Stimulated activated CD8-positive, alpha-beta memory T cell treated with anti-CD3 and anti-CD28 coated beads, Interleukin-12 subunit alpha, Interleukin-12 subunit beta, amount 100 ng/mL, for 4 hours (primary cell): ENCODE measurements at places on chromosomes 3 and 15.

- DNase-seq = no peak
Observed at GRCh38 chr3:14520967-14521366, 19.2 kb downstream of the GRIP2 start.

GRCh38 chr3:184175506-184175905, 851 bp downstream of the AP2M1 start:
- DNase-seq = no peak

GRCh38 chr3:139772539-139773500, 95.0 kb upstream of the NMNAT3 start:
- DNase-seq = no peak

GRCh38 chr3:5011555-5012256, 32.5 kb downstream of the BHLHE40 start:
- DNase-seq = no peak

- no peak for DNase-seq
Observed at GRCh38 chr3:190435618-190436017, 14.1 kb downstream of the TMEM207 start.

DNA sequence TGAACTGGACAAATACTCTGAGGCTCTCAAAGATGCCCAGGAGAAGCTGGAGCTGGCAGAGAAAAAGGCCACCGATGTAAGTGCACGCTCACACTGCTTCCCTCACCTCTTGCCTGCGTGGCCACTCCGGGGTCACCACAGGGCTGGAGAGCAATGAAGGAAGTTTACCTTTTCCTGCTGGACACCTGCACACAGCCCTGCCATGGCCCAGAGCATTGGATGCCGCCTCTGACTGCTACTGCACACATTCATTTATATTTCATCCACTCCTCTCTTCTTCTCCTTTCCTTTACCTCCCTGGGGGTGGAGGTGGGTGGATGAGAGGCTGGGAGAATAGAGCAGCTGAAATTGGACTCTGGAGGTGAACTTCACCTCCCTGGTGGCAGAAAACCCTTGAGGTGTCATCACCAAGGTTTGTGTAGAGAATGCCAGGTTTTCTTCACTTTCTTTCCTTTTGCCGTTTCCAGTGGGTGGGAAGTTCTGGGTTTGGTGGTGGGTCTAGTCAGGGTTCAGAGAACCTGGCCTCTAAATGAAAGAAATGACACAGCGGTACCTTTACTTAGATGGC, 1.6 kb downstream of the TPM1 start:
- DNase-seq = no peak

- no peak for DNase-seq
Observed at GRCh38 chr3:140843656-140844055, 98.0 kb upstream of the SLC25A36 start.

GRCh38 chr15:63945838-63946298, 100.4 kb downstream of the DAPK2 start:
- DNase-seq = no peak

GRCh38 chr3:44892689-44893088, 18.3 kb downstream of the TGM4 start:
- DNase-seq = no peak

- no peak for DNase-seq
Observed at GRCh38 chr3:67463656-67464055, 190.8 kb downstream of the SUCLG2 start.

DNA sequence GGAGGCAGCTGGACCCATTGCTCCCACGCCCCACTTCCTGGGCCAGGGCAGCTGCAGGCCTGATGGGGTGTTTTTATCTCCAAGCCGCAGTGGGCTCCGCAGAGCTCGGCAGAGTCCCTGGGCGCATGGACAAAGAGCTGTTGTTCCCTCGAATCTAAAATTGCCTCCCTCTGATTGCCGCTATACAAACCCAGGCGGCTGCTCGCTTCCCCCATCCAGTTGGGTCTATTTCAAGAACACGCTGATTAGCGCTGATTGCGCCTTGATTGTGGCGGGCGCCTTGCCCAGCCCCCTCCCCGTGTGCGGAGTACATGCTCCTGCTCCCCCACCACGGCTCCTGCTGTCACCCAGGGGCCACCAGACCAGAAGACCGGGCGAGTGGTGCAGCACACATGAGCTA, 43.4 kb upstream of the SLC6A1 start:
- DNase-seq = no peak

DNA sequence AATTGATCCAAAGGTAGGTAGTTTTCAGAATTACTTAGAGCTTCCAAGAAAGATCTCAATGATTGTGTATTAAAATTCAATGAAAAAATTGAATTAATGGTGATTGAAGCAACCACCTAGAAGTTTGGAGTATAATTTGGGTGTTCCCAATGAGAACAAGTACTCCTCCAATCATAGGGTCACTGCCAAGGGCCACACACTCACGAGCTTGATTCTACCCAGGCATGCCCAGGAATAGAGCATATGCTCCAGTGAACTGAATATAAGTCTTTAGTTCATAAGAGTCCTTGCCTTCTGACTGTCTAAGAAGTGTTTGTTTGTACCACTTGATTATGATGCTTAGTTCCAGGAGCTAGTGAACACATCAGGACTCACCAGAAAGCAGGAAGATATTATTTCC, 133.9 kb downstream of the CPNE4 start:
- DNase-seq = no peak

GRCh38 chr3:153008226-153008625, 153.8 kb upstream of the RAP2B start:
- no peak for DNase-seq

GRCh38 chr3:167978071-167978470, 117.7 kb downstream of the GOLIM4 start:
- no peak for DNase-seq

GRCh38 chr15:48989170-48989569, 25.5 kb upstream of the SHC4 start:
- DNase-seq = no peak

DNA sequence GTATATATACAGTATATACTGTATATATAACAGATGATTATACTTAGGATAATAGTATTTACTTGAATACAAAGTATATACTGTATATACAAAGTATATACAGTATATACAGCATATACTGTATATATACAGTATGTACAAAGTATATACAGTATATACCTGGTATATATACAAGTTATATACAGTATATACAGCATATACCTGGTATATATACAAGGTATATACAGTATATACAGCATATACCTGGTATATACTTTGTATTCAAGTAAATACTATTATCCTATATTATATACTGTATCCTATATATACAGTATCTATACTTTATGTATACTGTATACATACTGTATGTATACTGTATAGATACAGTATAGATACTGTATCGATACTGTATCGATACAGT, 14.6 kb upstream of the CPOX start:
- DNase-seq = no peak

GRCh38 chr15:34679291-34679690, 75.5 kb downstream of the GJD2 start:
- no peak for DNase-seq

DNA sequence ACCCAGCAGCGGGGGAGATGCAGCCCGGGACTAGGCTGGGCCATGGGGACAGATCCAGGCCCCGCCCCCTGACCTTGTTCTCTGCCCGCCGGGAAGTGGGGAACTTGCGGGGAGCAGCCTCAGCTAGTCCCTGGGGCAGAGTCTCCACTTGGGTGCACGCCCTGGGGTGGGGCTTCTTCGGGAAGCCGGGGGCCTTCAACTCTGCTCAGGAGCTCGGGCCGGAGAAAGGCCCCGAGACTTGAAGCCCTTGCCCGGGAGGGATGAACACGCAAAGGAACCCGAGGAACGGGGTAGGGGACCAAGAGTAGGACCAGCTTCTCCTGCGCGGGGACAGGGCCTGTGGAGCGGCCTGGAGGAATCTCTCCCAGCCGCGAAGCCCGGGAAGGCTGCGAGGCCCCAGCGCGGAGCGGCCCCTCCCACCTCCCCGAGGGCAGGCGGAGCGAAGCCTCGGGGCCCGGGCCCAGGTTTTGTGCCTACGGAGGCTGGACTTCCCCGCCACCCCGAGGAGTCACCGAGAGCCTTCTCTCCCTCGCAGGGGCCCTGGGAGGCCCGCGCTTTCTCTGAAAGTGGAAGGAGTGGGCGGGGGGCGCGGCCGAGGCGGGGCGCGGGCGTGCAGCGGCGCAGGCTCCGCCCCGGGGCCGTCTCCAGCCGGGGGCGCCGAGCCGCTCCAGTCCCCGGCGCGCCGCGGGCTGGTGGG, at the start of gene ITPKA:
TSS of gene ITPKA (plus strand) at position 670 of the 697 bp plus-strand sequence. CDS start 54 bp downstream, outside the sequence.
- DNase-seq = peak; percentile 81

DNA sequence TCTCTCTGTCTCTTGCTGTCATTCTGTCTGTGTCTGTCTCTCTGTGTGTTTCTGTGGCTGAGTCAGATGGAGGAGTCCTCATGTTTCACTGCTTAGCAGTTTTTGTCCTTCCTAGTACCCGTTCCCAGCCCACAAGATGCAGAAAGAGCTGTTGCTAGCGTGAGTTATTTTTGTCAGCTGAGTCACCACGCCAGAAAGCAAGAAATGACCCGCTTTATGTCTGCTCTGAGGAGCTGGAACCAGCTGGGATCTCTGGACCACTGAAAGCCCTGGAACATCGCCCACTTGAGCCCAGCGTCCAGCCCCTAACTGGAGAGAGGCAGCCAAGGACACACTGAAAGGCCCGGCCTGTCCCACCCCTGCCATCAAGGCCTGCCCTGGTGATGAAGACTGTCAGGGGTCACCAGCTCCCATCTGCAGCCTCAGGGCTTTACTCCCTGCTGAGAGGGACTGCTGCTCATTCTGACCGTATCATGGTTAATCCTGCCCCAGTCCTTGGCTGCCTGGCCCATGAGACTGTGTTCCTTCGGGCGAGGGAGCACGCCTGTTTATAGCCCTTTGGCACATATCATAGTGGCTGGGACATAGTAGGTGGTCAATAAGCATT, 101.7 kb upstream of the TPM1 start:
- DNase-seq = no peak

GRCh38 chr3:58168498-58168897, 42.3 kb downstream of the DNASE1L3 start:
- no peak for DNase-seq

- DNase-seq = no peak
Observed at GRCh38 chr15:79932447-79932846, 35.6 kb upstream of the MTHFS start.

DNA sequence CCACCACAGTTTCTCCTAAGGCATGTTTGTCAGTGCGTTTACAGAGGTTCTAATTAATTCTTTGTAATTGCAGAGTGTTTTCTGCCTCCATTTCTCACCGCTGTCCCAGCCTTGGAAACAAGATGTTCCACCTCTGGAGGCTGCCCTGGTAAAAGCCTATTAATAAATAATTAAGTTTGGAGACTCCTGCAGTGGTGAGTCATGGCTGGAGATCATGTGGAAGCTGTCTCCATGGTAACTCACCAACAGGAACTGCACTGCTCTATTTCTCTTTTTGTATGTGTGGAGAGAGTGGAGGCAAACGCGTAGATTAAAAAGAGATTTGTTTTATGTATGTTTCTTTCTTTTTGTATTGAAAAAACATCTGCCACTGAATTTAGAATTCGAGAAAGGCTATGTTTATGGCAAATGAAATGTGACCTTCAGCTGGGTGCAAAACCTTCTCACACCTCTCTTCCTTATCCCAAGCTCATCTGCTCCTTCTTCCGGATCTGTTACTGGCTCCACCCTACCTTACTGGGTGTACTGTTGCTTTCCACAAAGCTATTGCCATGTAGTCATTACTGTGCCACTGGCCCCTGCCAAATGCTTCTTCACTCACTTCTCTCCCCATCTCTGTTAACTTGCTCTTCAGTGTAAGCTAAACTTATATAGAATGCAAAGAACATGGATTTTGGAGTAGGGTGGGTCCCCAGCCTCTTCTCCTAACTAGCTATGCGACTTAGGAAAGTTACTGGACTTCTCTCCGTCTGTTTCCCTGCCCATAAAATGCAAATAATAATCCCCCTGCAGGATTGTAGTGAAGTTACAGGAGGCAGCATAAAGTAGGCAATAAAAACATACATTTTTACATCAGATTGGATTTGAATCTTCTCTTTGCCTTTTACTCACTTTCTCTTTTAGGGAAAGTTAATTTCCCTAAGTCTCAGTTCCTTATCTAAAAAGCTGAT, 778.5 kb downstream of the NTRK3 start:
- DNase-seq = no peak

GRCh38 chr3:99503350-99503749, 135.0 kb upstream of the COL8A1 start:
- DNase-seq = no peak

GRCh38 chr3:110296885-110297284, 774.7 kb upstream of the NECTIN3 start:
- DNase-seq = no peak

DNA sequence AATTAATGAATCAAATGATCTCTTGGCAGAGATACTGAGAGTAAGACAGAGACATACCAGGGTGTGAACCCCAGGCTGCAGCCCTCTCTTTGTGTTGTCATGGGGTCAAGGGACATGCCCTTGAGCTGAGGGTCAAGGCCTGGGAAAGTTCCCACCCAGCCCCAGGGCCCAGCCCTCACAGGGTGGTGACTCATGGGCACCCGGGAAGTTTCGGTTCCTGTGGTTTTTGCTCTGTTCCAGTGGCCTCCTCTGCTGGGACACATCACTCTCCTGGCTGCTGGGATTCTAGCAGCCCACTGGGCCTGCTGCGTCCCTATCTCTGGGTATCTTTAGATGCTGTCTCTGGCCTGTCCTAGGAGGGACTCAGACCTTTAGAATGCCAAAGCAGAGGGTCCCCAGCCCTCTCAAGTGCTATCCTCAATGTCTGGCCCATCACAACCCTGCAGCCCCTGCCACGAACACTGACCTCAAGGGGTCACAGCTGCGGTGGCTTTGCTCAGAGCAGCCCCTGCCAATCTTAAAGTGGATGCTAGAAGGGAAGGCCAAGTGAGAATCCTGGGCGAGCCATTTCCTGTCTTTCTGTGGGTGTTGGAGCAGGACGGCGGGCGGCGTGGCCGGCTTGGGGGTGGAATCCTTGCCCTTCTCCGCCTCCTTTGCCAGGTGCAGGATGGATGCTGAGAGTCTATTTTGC, 148.4 kb upstream of the TLE3 start:
- no peak for DNase-seq

DNA sequence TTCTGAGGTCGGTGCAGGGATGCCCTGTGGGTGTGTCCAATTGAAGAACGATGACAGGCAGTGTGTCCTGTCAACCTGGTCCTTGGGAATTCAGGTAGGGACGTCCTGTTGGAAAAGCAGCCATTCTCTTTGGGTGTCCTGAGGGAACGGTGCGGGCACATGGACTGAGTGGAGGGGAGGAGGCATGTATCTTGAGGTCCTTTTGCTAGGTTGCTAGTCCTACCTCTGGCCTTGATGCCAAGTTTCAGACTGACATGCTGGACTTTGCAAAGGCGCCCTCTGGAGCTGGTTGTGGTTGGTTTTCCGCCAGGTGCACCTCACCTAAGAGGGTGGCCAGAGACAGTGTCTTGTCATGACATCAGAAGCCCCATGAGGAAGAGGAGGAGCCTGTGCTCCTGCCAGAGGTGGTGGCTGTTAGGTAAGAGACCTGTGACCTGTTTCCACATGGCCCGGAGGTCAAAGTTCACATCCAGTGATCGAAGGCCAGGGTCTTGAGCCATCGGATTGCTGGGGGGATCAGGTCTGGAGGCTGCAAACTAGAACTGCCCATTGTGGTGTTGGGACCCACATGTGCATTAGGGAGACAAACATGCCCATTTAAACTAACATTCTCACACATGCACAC, 106.3 kb downstream of the SNRPN start:
- no peak for DNase-seq
